ENCODE measurements at places on chromosomes 16 and 17. TPM values are rescaled to one million over a fixed set of nuclear protein-coding genes. Genes with fewer than 3 reads are reported as not detected.

MYCBPAP gene
- total RNA-seq = 2.1 TPM

KRTAP2-1 gene
- total RNA-seq = not detected

IGFALS gene
- total RNA-seq = 1.7 TPM

PLLP gene
- 27.9 TPM for total RNA-seq

HOXB7 gene
- total RNA-seq = not detected

TVP23B gene
- total RNA-seq = 76.1 TPM

AOC2 gene
- 1.1 TPM for total RNA-seq

GPR179 gene
- not detected for total RNA-seq

GH1 gene
- total RNA-seq = not detected

DNA sequence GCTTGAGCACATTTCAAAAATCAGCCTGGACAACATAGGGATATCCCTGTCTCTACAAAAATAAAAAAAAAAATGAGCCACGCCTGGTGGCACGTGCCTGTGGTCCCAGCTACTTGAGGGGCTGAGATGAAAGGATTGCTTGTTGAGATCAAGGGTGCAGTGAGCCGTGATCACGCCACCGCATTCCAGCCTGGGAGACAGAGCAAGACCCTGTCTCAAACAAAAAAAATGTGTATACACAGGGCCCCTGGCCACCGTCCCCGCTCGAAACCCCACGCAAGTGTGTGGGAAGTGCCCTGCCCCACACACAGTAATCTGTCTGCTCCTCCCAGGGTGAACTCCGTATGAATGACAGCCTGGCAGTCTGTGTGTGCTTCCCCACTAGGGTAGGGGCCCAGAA lies 93.0 kb upstream of the RPL38 start:
- DNase-seq = peak; percentile 5

GRCh38 chr16:73000020-73000906 lies 47.7 kb downstream of the ZFHX3 start:
- DNase-seq = peak; percentile 44

DNA sequence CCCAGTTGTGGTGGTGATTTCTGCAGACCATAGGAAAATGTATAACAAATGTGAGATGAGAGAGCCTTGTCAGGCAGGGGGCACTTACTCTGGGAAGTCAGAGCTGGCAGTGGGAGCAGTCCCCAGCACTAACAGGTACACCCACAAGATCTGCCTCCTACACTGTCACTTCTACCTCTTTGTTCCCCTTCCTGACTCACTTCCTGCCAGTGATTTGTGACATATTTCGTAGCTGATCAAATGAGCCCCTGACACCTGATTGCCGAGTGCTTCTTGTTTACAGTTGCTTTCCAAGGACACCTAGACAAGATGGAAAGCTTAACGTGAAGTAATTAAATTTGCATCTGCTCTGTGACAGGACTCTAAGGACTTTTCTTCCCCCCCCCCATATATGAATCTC lies 40.5 kb downstream of the FTO start:
- DNase-seq = no peak

GRCh38 chr17:82685291-82685690 lies 13.2 kb downstream of the RAB40B start:
- no peak for DNase-seq

DNA sequence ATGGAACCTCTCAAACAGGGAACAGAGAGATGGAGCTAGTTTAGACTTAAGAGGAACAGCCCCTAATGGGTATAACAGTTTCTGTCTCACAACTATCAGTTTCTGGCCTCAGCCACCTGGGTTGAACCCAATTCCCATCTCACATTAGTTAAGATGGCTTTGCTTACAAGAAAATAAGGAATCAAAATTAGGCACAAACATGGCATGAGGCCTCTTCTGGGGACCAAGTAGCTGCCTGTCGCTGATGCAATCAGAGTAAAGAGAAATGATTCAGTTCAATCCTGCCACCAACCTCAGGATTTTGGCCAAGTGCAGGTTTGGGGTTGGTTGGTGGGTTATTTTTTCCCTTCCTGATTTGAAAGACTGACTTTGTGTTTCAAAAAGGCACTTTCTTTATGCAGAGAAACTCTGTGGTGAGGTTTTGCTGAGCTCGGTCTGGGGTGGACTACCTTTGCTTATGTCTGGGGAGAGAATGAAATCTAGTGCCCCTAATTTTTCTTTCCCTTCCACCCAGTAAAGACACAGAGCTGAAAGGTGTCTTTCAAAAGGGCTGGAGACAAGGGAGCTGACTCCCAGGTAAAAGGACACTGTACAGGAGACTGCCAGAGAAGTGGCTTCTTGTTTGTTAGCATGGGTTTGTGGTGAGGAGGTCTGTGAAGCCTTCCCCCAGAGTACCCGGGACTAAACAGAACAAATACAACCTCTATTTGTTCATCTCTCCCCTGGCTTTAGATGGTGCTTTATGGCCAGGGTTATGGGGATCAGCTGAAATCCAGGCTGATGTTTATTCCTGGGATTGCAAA lies 44.8 kb upstream of the NFAT5 start:
- no peak for DNase-seq

DNA sequence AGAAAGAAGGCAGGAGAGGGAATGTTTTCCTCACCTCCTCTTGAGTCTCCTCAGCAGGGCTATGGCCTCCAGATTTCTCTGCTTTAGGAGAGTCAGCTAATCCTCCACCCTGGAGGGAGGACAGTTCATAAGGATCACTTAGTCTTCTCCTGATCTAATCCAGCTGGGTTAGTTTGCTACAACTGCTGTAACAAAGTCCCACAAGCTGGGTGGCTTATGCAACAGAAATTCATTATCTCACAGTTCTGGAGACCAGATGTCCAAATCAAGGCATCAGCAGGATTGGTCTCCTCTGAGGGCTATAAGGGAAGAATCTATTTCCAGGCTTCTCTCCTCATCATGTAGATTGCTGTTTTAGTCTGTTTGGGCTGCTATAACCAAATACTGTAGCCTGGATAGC lies 40.6 kb upstream of the XYLT1 start:
- no peak for DNase-seq

DNA sequence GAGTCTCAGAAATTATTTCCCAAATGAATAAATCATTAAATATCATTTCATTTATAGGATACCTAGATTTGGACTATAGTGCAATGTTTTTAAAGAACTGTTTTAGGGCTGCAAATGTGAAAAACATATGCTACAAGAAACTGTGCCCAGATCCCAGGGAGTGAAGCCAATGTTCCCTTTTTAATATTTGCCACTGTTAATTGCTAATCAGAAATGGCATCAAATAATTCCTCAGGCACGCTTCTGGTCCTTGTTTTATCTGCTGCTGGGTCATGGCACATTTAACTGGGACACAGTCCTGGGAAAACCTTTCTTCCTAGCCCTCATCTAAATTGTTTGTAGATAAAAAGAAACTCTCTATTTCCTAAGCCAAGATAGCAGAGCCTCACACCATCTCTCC lies 79.3 kb upstream of the CNTNAP4 start:
- no peak for DNase-seq

GRCh38 chr17:49217651-49218413 lies 7.3 kb downstream of the ABI3 start:
- DNase-seq = peak; percentile 30

- DNase-seq = peak; percentile 43
Measured at GRCh38 chr17:59845595-59846393, 46.9 kb downstream of the TUBD1 start.

DNA sequence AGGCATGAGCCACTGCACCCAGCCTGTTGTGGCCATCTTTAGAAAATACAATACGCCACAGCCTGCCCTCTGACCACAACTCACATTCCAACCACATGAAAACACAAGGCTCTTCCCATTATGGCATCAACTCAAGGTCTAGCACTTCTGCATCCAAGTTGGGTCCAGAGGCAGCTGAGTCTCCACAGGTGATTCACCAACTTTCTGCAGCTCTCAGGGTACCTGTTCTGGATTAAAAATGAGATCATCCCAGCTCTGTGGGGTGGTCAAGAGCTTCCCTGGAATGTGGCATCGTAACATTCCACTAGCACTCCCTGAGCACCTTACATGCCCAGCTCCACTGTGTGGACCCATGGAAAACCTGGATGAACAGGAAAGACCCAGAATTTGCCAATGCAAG lies 9.9 kb upstream of the GUCY2D start:
- no peak for DNase-seq

GRCh38 chr16:29775742-29776408 lies 2.2 kb upstream of the ZG16 start:
- DNase-seq = no peak

- no peak for DNase-seq
Measured at GRCh38 chr17:18380471-18381157, 3.0 kb downstream of the EVPLL start.

- peak; percentile 26 for DNase-seq
Measured at GRCh38 chr16:81443688-81444447, 740 bp upstream of the CMIP start.

- peak; percentile 43 for DNase-seq
Measured at GRCh38 chr17:75589919-75590303, 2.3 kb downstream of the MYO15B start.

GRCh38 chr17:81241648-81242420 lies 2.7 kb downstream of the NDUFAF8 start:
- DNase-seq = peak; percentile 42

GRCh38 chr16:51349626-51350025 lies 198.6 kb upstream of the SALL1 start:
- DNase-seq = no peak

DNA sequence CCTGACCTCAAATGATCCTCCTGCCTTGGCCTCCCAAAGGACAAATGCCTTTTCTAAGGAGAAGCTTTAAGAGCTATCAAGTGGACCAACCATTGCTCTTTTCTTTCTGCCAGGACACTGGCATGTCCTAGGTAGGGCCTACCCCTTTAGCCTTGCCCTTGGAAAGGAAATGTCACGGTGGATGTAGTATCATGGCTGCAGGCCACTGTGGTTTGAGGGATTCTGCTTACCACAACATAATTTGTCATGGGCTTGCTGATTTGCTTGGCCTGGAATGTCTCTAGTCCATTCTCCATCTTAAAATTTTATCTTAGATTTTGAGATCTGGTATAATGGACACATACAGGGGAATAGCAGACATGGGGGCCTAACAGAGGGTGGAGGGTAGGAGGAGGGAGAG lies 6.0 kb downstream of the KRT20 start:
- DNase-seq = no peak

- peak; percentile 34 for DNase-seq
Measured at GRCh38 chr17:75516619-75517296, 430 bp downstream of the TSEN54 start.

GRCh38 chr17:76530095-76530723 lies 7.3 kb downstream of the CYGB start:
- peak; percentile 44 for DNase-seq

DNA sequence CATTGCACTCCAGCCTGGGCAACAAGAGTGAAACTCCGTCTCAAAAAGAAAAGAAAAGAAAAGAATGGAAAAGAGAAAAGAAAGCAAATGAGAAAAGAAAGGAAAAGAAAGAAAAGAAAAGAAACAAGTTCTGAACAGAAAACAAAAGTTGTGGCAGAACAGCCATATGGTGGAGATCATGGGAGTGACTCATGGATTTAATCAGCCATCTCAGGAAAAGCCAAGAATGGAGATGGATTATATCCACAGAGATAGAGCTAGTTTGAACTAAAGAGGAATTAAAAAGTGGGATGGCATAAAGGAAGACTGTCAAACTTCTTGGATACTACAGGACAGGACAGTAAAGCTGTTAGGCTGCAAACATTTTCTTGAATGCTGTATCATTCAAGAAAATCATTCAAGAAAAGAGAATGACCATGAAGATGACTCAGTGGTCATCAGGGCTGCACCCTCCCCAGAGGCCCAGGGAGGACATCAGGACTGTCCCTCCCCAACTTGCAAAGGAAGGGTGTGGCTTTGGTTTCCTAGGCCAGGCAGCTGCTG lies 120.6 kb downstream of the USP22 start:
- DNase-seq = no peak

- no peak for DNase-seq
Measured at GRCh38 chr17:57133486-57133885, 48.4 kb downstream of the AKAP1 start.

GRCh38 chr17:31608659-31609254 lies 217.3 kb downstream of the RAB11FIP4 start:
- DNase-seq = no peak

DNA sequence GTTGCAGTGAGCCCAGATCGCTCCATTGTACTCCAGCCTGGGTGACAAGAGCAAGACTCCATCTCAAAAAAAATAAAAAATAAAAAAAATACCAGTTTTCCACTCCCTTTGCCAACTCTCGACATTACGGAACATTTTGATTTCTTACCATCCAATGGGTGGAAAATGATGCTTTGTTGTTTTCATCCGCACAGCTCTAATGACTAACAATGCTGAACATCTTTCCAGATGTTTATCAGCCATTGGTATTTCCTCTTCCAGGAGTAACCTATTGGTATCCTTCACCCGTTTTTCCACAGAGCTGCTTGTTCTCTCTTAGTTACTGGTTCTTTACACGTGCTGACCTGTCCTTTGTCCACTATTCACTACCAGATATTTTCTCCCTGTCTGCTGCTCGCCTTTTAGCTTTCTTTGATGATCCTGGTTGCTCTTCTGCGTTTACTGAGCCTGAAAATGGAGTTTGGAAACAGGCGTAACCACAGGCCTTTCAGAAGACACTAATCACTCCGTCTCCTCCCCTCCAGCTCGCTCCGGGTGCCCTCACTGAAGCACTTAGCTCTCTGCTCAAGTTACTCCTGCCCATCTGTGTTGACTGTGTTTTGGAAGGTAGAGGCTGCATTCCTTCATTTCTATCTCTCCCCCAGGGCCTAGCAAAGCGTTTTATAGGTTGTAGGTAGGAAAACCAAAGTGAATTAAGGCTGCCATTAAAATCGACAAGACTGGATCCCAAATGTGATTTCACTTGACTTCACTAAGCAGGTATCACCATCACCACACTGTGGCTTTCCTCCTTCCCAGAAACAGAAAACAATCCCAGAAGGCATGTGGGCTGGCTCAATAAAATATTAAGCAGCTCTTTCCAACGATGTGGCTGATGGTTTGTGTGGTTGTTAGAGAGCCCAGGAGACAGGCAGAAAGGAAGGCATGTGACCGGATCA lies 8.9 kb downstream of the SHPK start:
- no peak for DNase-seq

DNA sequence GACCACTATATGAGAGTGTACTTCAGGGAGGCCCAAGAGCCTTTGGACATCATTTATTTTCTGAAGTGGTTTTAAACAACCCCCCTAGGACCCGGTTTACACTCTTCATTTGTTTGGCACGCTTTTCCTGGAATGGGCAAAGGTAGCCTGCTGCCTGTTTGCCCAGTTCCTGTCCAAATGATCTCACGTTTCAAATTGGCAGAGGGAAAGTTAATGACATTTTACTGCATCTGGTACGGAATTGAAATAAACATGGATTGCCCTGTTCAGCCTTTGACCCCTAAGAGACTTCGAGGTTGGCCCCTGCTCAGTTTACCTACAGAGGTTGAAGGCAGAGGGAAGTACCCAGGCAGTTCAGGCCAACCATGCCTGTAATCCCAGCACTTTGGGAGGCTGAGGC lies 5.8 kb upstream of the RPRML start:
- no peak for DNase-seq

Data from thyroid gland (tissue), 4 donors.